ENCODE measurements at places on chromosomes 7 and 10.

DNA sequence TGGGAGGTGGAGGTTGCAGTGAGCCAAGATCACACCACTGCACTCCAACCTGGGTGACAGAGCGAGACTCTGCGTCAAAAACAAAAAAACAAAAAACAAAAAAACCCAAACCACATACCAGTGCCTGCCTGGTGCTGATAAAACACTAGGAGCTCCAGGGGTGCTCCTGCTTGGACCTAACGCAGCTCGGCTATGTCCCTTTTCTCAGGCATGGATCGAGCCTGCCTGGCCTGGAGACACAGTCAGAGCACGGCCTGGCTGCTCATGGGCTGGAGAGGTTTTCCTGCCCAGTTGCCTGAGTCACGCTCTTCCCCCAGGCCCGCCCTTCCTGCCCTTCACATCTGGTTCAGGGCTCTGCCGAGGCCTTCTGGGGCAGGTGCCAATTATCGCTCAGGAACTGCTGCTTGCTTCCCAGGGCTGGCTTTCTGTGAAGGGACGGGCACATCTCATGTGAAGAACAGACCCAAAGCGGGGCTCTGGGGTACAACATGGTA, 12.6 kb upstream of the NPFFR1 start:
- DNase-seq = peak; percentile 75

DNA sequence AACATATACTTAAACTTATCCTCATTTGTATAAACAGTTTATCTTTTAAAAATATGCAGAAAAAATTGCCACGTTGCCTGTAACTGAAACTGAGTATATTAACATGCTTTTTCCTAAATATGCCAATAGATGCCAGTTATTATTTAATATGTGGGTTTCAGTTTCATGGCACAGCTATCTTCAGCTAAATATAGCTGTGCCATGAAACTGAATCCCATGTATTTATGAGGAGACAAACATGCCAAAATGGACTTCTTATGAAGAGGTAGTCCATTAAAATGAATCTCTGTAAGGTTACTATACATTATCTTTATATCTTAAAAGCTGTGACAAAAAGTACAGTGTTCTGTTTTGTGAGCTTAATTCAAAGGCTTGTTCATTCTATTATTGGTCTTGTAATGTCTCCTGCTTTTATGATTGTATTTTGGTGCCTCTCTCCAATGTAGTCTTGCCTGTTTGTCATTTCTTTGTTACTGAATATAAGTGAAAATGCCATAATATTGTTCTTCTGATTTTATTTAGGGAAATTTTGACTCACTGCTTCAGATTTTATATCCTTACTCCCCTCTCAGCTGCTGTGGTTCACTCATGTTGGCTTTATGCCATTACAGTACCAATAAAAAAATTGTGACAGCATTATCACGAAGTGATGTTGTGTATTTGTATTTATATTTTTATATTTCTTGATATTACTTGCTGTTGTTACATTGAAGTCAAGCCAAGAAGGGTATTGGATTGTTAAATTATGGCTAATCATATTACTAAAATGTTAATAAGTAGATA, 34.3 kb upstream of the CACNA2D1 start:
- DNase-seq = no peak

- no peak for DNase-seq
Observed at GRCh38 chr7:104909096-104909495, 104.9 kb upstream of the KMT2E start.

GRCh38 chr10:75408509-75408875, 6.9 kb upstream of the ZNF503 start:
- DNase-seq = no peak

DNA sequence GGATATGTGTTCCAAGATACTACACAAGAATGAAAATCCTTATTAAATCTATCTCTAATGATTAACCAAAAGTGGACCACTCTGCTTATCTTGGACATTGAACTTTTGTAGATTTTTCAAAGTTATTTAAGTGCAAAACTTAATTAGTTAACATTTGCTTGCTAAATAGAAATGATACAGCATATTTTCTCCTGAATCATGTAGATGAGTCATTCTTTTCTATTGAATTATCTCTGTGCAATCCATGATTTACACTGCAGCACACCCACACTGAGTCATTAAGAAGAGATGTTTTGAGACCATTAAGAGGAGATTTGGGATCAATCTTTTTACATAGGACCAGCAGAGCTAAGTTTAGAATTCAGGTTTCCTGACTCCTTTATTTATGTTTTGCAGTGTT, 6.6 kb upstream of the ABCC2 start:
- DNase-seq = no peak

GRCh38 chr10:112382515-112383235, 8.8 kb downstream of the ACSL5 start:
- no peak for DNase-seq

DNA sequence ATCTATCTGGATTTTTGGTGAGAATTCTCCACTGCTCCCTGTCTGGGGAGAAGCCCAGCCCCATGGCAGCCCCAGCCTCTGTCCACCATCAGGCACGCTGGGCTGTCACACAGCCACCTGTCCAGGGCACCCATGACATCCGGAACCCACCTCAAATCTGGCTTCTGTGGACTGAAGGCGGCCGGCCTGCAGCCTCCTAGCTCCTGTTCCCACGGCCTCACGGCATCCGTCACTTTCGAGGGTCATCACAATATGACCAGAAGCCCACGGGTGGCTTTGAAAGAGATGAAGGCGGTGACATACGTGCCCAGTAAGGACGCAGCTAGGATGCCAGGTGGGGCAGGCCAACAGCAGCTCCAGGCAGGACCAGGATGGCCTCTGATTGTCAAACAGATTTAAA, 140.9 kb downstream of the PTPRN2 start:
- DNase-seq = peak; percentile 64

- no peak for DNase-seq
Observed at GRCh38 chr7:26815426-26815825, 49.0 kb downstream of the SKAP2 start.

DNA sequence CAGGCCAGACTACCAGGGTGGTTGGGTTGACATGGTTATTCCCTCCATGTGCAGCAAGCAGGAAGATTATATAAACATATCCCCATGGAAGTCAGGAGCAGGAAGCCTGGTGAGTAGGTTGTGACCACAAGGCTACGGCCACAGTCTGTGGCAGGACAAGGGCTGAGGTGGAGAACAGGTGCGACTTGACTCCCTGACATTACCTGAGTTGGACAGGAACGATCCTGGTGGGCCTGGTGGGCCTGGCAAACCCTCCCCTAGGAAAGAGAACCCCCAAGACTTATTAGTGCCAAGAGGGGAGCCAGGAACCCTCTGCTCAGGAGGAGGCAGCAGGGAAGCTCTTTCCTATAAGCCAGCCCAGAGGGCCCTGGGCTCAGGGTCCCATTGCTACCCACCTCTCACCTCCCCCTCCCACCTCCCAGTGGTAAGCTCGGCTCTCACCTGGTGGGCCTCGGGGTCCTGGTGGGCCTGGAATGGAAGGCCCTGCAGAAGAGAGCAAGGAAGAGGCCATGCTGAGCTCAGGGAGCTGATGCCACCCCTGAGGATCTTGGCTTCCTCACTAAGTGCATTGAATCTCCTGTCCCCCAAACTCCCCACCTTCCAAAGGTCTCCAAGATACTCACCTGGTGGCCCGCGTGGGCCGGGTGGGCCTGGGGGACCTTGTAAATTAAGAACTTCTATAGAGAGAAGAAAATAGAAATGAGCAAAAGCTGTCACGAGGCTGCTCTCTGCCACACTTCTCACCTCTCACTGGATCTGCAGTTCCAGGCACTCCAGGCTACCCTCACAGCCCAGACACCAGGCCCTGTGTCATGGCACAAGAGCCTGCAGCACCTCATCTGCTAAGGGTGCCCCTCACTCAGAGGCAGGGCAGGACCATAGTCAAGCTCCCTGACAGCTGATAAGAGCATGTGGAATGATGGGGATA, 44.6 kb downstream of the COL17A1 start:
- DNase-seq = no peak

DNA sequence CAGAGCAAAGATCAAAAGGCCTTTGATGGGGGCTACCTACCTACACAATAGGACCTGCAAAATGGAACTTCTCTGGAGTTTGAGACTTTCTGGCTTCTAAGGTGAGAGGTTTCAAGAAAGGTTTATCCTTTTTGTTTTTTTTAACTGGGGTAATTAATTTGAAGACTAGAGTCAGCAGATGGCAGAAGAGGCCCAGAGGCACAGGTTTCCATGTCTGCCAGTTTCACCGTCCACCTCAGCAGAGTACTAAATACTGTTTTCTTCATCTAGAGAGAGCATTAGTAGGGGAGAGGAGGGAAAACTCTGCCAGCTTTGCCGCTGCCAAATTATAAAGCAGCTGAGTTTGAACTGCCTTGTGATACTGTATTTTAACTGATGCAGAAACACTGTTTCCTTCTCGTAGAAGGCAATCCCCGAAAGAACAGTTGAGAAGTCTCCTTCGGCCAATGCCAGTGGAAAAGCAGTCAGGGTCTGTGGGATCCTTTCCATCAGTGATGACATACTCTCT, 138.7 kb downstream of the SLC25A13 start:
- DNase-seq = no peak

- no peak for DNase-seq
Observed at GRCh38 chr7:38245409-38245977, 27.9 kb downstream of the TARP start.

- no peak for DNase-seq
Observed at GRCh38 chr7:520503-521161, 986 bp upstream of the PDGFA start.

- no peak for DNase-seq
Observed at GRCh38 chr10:126215746-126216631, 172.3 kb downstream of the ADAM12 start.
